HFFc6 (cell line): ENCODE measurements at places on chromosomes 1 and 21. TPM values are rescaled to one million over a fixed set of nuclear protein-coding genes. Genes with fewer than 3 reads are reported as not detected.

The TSSK3 gene
- total RNA-seq = 0.42 and 0.68 TPM in 2 replicates

GRCh38 chr1:42178249-42178648, 13.7 kb upstream of the GUCA2A start:
- no peak for DNase-seq

- no peak for DNase-seq
Measured at GRCh38 chr1:155126556-155127104, 1.0 kb upstream of the EFNA1 start.

The ELAVL4 gene
- not detected in 3 replicates for total RNA-seq

DNA sequence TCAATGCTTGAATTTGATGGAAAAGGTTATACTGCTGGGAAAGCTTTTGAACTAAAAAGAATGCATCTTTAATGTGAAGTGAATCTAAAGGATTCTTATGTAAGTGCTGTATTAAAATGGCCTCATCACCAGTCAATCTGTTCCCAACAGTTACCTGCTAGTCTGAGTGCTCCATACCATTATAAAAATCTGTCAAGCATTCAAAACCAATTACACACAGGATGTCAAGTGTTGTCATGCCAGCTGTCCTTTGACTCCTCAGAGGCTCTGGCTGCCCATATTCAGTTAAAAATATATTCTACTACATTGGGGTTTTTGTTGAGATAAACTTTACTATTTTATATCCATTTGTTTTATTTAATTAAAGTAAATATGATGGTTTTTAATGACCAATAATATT, 1587.7 kb downstream of the AMY1C start:
- DNase-seq = no peak

GRCh38 chr1:185816460-185816859, 82.3 kb downstream of the HMCN1 start:
- DNase-seq = no peak

DNA sequence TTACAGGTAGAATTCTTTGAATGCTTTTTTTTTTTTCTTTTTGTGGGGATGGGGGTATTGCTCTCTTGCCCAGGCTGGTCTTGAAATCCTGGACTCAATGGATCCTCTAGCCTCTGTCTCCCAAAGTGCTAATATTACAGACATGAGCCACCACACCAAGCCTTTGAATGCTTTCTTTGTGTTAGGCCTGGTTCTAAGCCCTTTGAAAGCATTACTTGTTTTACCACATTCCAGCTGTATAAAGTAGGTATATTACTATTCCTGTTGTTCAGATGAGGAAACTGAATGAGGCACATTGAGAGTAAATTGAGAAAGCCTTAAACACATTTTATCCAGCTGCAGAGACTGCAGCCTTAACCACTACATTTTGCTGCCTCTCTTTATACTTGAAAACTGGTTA, 841.8 kb upstream of the ADGRL4 start:
- no peak for DNase-seq

The AK4 gene
- 0.48 to 3.3 TPM (median 2.2 TPM) in 3 replicates for total RNA-seq

- DNase-seq = no peak
Measured at GRCh38 chr1:243587823-243588560, 262.1 kb downstream of the AKT3 start.
